ENCODE measurements at places on chromosomes 4 and X.
A peak's percentile ranks its signal among the peaks of the same experiment; 100 is the strongest.

DNA sequence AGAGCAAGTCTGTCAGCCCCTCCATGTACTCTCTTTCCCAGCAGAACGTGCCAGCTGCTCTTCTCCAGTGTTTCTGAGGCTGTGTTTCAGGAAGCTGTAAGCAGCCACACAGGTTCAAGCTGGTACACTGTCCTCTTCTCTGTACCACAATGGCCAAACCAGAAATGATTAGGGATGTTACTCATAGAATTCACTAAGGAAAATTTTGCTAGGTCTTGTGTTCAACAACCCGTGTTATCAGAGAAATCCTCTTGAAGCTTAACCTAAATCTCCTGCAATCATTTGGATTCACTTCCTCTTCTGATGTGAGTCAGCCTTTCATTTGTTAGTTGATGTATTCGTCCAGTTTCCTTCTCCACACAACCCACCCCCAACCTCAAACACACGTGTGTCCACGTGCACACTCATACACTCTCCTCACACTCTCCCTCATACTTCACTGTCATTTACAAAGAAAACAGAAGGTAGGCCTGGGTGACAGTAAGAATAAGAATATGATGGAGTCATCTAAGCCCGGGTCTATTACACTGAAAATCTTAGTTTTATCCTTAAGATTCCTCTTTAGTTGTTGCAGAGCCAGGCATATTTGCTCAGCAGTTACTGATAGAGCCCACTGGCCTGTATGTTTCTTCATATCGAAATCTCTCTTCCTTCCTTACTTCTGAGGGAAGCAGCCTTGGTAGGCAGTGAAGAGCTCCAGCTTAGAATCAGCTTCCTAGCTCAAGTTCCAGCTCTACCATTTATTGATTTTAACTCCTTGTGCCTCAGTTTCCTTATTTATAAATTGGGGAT is 63.4 kb downstream of the DCUN1D4 start:
- no peak for DNase-seq

GRCh38 chr4:114729068-114729738 is 130.6 kb downstream of the UGT8 start:
- no peak for DNase-seq

- DNase-seq = no peak
Observed at GRCh38 chrX:7086384-7086783, 61.1 kb upstream of the STS start.

GRCh38 chrX:72687396-72687795 is 26.7 kb downstream of the PHKA1 start:
- DNase-seq = no peak

- no peak for DNase-seq
Observed at GRCh38 chr4:70110917-70111316, 43.1 kb upstream of the PRR27 start.

- no peak for DNase-seq
Observed at GRCh38 chr4:153294631-153295030, 49.9 kb upstream of the MND1 start.

DNA sequence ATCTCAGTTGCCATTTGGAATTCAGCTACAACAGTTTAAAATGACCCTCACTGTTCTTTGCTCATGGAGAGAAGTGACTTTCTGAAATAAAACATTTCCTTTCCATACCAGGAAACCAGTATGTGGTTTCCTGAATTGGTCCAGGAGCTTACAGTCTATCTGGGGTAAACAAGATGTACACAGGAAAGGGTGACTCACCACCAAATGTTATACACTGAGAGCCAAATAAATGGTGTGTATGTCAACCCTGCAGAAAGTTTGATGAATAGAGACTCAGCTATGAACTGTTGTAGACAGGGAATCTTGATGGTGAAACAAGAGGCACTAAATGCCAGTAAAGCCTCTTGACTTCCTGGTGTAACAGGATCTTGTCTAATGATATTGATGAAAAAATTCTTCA is 100.4 kb downstream of the HS6ST2 start:
- no peak for DNase-seq

- no peak for DNase-seq
Observed at GRCh38 chrX:9293903-9294302, 171.0 kb upstream of the TBL1X start.

- no peak for DNase-seq
Observed at GRCh38 chrX:37782359-37782758, 2.5 kb downstream of the CYBB start.

- DNase-seq = no peak
Observed at GRCh38 chr4:13706716-13707115, 79.2 kb upstream of the BOD1L1 start.

DNA sequence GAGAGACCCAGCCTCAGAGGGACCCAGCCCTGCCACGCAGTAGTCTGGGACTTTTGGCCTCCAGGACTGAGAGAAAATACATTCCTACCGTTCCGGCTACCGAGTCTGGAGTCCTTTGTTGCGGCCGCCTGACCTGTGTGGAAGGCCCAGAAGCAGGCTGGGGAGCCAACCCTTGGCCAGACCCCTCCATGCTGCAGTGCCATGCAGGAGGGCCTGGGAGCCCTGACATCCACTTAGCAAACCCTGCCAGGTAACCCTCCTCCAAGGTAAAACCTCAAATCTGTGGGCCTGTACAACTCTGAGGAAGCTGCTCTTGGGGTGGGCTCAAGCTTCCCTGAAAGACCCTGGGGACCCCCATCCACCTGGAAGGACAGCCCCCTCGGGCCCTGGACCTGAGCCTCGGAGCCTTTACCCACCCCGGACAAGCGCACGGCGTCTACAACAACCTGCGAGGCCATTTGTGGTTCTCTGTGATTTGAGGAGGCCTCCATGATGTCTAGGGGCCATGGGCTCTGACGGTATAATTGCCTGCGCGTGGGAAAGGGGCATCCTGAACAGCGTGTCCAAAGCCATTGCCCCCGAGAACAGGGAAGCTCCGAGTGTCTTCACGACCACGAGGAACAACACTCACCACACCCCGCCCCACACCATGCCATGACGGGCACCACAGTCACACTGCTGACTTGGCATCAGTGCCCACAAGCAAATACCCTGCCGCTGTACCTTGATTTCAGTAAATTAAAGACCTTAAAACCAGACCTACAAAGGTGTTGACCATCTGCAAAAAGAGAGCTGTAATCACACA is 58.7 kb downstream of the ZFYVE28 start:
- no peak for DNase-seq

DNA sequence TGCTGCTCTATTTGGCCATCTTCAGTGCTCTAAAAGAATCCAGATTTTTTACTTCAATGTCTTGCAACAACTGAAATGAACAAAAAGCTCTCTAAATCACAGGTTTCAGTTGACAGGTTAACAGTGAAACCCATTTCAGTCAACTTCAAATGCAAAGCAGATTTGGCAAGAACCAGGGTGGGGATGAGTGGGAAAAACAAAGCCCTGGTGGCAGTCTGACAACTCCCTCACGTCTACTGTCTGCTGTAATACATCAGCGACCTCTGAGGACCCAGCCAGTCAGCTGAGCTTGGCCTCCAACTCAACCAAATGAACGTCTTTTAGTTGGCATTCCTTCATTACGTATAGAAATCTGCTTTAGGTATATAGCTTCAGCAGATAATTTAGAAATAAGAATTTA is 95.8 kb downstream of the COL25A1 start:
- no peak for DNase-seq

DNA sequence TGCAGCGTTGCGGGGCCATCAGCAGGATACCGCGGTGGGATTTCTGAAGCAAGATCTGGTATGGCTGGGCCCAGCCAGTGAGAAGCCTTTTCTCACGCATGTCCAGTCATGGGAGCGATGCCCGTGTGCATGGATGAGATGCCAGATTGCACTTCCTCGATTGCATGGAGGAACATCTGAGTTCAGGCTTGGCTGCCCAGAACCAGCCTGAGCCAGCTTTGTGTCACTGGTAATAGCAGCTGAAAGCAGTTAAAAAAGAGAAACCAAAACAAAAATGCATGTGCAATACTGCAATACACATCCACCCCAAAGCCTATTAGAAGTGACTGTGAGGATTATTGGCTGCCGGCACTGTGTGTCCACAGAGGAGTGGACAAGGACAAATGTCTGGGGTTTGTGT is 59.3 kb downstream of the PSAPL1 start:
- no peak for DNase-seq

- DNase-seq = peak; percentile 62
Observed at GRCh38 chr4:128468123-128468989, 180.7 kb upstream of the PGRMC2 start.

DNA sequence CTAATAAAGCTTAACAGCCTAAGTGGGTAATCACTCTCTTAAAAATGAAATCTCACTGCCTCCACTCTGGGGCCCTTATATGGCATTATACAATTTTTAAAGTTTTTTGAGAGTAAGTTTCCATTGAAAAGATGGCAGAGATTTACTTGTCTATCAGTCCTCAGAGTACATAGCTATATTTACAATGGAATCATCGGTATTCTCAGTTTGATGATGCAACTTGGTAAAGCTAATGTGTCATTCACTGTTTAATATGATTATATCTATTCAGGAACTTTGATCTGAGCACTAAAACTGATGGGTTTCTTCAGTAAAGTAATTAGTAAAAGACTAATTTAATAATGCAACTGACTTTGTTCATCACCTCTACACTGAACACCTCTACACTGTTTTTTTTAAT is 51.6 kb downstream of the CT47B1 start:
- DNase-seq = no peak

DNA sequence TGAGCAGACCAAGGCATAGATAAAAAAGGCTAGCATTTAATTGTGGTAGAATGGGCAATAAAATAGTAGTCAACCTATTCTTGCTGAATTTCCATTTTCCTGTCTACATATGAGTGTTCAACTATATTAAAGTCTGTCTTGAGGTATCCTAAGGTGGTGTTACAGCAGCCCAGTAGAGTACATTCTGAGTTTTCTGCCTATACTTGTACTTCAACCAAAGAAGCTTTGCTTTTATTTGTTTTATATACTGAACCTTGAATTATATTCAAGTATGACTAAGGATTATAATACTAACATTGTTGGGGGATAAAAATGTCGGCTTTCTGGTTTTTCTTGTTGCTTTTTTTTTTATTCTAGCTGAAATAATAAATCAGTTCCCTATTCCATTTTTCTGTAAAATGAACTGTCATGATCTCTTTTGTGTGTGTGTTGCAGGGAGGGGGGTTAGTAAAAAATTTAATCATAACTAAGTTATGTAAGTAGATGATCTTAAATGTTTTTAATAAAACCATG is 106.7 kb downstream of the PDLIM5 start:
- DNase-seq = no peak

DNA sequence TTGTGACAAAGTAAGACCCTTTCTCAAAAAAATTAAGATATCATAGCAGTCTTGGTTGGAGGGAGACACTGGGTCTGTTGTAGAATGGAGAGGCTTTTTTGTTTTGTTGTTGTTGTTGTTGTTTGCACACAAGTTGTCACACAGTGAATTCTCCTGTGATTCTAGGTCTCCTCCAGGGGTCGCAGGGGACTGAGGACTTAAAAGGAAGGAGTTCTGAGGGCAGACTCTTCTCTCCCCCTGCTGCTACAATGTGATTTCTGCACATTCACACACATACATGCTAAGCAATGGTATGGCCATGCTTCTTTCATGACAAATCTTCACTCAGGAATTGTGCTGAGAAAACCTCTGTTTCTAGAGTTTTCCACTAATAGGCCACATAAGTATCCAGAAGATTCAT is 71.1 kb downstream of the ZNF732 start:
- no peak for DNase-seq

- DNase-seq = no peak
Observed at GRCh38 chr4:82865592-82865991, 25.4 kb downstream of the SEC31A start.

DNA sequence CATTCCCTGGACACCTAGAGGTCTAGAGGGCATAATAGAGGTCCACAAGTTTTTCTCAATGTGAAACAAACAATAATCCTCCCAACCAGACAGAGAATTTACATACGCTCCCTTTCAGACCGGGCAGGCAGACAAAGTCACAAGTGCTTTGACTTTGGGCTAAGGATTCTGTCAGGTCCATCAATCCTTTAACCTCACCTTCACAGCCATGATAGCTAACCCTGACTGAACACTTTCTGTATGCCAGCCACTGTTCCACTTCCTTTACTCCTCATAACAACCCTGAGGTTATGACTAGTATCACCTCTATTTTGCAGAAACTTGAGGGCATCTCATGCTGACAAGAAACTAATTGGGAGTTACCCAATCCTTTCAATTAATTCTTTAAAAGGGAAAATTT is 118.8 kb upstream of the AFF2 start:
- DNase-seq = no peak

DNA sequence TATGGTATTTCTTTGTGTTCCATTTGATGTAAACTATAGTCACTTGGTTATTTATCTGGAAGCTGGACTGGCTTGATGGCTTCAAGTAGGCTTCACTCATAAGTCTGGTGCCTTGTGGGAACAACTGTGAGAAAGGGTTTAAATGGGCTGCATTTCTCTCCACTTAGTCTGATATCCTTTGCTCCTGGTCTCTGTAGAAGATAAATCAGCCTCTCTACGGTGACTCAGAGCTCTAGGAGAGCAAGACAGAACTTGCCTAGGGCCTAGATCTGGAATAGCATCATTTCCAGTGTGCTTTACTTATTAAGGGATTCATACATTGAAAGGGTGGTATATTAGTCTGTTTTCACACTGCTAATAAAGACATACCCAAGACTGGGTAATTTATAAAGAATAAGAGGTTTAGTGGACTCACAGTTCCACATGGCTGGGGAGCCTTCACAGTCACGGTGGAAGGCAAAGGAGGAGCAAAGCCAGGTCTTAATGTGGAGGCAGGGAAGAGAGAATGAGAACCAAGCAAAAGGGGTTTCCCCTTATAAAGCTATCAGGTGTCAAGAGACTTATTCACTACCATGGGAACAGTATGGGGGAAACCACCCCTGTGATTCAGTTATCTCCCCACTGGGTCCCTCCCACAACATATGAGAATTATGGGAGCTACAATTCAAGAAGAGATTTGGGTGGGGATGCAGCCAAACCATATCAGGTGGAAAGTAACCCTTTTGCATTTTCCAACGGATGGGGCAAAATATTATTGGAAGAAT is 1746.4 kb upstream of the PCDH7 start:
- DNase-seq = no peak

DNA sequence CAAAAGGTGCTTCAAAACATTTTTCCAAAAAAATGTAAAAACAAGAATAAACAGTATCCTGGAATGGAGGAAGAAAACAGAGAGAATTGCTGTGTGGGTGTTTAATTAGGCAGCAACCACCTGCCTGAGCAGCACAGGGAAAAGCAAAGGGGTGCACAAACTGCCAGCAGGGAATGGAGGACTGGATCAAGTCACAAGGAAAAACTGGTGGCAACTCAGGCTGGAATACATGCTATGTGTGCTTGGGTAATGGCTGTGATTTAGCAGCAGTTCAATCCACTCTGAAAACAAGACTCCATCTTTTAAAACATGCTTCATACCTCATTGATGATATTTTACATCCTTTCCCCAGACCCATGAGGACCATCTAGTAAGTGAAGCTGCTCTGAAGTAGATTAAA is 179.5 kb downstream of the HS6ST2 start:
- no peak for DNase-seq

- no peak for DNase-seq
Observed at GRCh38 chr4:153816542-153816941, 27.7 kb upstream of the SFRP2 start.

GRCh38 chr4:100087743-100088142 is 102.5 kb downstream of the DDIT4L start:
- no peak for DNase-seq
